ENCODE measurements at places on chromosomes 4 and X.
A peak's percentile ranks its signal among the peaks of the same experiment; 100 is the strongest.

- DNase-seq: no peak
Measured at GRCh38 chrX:84735025-84735424, 232.8 kb upstream of the HDX start.

DNA sequence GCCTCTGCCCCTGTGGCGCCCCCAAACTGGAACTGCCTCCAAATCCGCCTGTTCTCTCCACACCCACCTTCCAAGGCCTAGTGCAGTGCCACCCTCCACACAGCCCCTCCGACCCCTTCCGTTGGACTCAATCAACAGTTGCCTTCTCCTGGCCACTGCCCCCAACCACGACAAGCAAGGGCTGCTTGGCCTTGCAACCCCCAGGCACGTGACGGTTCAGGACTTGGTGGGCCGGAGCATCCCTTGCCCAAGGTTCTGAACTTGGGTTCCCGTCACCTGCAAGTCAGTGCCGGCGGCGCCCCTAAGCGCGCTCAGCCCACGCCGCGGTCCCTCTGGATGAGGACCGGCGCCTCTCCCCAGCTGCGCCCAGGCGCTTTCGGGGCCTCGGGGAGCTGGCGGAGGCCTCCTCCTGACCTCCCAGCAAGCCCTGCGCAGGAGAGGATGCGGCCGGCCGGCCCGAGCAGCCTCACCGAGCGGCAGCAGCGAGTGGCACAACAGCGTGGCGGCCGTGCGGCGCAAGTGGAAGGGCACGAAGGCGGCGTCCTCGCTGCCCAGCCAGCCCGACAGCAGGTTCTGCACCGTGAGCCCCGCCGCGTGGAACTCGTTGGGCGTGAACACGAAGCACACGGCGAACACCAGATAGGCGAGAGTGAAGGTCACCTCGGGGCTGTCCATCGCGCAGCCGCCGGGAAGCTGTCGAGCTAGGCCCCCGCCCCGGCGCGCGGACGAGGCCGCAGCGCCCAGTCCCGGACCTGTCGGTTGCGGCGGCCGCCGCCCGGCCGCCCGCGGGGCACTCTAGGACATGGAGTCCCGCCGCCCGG, 750 bp downstream of the TMEM129 start:
- peak; percentile 39 for DNase-seq

DNA sequence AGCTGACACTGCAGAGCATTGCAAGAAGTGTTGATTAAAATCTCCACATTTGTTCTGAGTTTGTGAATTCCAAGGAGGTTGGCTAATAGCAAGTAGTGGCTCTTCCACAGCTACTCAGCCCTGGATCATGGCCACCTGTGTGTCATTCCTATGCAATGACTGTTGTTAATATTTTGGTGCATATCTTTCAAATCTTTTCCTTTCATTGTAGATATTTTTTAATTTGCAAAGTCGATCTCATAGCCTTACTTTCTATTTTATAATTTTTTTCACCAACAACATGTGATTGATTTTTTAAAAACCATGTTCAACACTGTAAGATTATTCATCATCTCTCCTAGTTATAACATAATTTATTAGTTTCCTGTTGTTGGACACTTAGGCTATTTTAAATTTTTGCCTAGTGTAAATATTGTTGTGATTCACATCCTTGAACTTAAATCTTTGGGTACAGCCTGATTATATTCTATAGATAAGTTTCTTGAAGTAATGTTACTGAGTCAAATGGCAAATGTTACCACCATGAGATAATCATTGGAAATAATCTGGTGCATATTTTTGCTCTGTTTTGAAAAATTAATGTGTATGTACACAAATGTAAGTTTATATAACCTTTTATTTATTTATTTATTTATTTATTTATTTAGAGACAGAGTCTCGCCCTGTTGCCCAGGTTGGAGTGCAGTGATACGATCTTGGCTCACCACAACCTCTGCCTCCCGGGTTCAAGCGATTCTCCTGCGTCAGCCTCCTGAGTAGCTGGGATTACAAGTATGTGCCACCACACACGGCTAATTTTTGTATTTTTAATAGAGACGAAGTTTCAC, 17.1 kb upstream of the ARHGAP10 start:
- no peak for DNase-seq

DNA sequence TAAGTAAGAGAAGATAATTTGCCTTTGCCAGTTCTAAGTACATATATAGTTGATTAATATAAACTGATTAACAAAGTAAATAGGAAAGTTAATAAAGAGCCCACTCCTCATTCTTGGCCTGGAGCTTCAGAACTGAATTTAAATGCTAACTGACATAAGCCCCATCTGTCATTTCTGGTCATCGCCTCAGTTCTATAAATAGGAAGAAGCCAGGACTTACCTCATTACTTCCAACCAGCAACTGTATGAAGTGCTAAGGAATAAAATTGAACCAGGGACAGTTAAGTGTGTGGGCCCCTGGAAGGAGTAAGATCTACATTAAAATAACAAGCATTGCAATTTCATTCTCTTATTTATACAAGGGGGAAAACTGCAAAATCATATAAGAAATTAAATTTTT, 52.0 kb upstream of the PDLIM5 start:
- no peak for DNase-seq

Measured in activated effector memory CD4-positive, alpha-beta T cell treated with Interleukin-2 at 50 U/mL for 16 hours (primary cell).